NCI-H2081 treated with DMSO at 0.1 percent for 48 hours (cell line): ENCODE measurements at places on chromosomes 16 and 17.

DNA sequence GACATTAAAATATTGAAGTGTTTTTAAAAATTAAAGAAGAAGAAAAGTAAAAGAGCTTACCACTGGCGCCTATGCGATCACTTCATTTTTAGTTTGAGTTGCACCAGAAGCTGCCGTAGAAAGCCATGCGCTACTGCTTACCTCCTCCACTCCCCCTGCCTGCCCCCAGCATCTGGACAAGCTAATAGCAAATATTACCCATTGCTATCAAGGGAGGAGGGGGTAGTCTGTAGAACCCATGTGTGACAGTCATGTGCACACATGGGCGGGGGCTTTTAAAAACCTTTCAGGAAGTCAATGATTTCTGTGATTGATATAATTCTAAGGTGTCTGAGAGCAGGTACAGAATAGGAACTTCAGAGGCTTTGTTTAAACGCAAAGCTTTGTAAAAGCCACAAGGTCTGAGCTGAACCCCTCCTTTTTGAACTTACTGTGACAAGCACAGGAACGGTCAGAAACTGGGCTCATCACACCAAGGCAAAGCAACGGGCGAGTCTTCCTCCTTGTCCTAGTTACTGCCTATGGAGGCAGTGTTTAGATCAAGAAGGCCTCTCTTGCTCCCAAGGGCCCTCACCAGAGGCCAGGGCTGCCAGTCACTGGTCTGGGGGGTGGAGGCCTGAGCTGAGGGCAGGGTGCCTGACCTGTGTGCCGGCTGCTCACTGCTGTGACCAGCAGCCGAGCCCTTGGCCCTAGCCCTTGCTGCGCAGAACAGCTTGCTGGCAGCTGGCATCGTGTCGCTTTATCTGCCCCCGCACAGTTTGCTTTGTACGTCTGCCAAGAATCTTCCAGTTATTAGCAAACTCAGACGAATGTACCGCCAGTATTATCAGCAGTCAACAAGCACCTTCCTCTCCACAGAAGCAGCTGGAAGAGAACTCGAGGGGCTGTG lies 15.0 kb downstream of the GINS2 start:
- no peak for DNase-seq

DNA sequence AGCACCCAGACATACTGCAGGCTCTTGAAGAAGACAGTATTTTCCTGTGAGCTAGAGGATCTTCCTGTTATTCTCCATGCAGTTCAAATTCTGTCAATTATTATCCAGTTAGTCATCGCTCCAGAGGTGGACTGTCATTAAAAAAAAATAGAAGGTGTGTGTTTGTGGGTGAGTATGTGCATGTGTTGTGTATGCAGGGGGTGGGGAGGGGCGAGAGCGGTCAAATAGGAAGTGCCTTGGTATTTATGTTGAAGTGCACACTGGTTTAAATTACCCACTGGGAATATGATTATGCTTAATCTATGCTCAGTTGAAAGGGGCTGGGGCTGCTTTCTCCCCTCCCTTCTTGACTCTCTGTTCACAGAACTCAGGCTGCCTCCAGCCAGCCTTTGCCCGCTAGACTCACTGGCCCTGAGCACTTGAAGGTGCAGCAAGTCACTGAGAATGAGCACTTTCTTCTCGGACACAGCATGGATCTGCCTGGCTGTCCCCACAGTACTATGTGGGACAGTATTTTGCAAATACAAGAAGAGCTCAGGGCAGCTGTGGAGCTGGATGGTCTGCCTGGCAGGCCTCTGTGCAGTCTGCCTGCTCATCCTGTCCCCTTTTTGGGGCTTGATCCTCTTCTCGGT lies at the start of gene HSD17B2:
Gene HSD17B2, plus strand, starts transcription at position 273 of the 632 bp plus-strand sequence. Its CDS starts 172 bp downstream, at position 445.
- DNase-seq = no peak

DNA sequence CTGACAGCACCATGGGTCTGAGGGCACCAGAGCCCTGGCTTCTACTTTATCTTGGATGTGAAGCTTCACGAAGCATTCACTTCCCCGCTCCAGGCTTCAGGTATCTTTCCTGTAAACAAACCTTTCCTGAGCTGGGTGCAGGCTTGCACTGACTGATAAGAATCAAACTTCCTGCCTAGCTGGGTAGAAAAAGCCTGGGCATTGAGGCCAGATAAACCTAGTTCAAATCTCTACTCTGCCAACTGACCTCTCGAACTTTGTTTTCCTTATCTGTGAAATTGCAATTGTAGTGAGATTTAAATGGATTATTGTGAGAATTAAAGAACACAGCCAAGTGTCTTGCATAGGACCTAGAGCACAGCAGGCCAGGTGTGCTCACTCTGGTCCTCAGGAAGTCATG lies 2.9 kb upstream of the TMEM208 start:
- no peak for DNase-seq

DNA sequence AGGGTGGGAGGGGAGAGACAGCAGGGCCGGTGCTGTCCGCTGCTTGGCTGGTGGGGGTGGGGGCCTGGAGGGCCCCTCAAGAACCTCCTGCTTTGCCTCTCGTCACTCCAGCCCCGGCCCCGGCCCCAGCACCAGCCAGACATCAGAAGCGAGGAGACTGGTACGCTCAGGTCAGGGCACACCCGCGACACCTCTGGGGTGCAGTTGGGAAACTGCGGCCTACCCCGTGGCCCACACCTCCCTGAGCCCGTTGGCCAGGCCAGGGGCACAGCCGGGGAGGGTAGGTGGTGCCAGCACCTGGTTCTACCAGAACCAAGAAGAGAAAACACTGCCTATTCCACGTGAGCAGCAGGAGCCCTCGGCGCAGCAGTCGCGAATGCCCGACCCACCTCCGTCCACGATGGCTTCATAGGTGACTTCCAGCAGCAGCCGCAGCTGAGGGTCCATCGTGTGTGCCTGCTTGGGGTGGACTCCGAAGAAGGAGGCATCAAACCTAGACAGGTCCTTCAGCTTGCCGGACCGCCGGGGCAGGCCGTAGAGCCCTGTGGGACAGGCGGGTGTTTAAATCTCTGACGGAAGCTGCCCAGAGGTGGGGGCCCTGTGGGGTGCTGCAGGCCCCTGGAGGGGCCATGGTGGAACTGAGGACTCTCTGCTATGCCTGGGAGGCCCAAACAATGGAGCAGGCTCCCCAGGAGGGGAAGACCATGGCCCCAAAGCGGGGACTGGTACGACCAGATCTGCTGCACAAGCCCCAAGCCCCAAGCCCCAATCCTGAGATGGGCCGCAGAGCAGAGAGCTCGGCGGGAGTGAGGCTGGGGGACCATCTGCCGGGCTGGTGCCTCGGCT lies 2.9 kb downstream of the FASN start:
- no peak for DNase-seq

- DNase-seq = no peak
Observed at GRCh38 chr16:88809676-88810165, 2.0 kb downstream of the APRT start.

GRCh38 chr17:19346351-19347255 lies 15.9 kb downstream of the B9D1 start:
- no peak for DNase-seq

GRCh38 chr17:78046923-78047322 lies 81.6 kb downstream of the TMC6 start:
- DNase-seq = no peak

DNA sequence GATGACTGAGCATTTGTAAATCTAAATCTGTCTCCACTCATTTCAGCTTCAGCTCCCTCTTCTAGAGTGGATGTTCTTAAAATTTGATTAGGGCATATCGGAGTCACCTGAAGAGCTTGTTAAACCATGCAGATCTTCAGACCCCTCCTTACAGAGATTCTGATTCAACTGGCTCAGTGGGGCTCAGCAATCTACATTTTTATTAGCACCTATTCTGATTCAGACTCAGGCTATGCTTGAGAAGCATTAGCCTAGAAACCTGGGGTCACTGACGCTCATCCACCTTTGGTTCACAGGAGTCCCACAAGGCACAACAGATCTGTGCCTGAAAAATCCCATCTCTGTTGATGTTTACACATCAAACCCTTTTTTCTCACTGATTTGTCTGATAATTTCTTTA lies 365.6 kb downstream of the GRIN2A start:
- no peak for DNase-seq

DNA sequence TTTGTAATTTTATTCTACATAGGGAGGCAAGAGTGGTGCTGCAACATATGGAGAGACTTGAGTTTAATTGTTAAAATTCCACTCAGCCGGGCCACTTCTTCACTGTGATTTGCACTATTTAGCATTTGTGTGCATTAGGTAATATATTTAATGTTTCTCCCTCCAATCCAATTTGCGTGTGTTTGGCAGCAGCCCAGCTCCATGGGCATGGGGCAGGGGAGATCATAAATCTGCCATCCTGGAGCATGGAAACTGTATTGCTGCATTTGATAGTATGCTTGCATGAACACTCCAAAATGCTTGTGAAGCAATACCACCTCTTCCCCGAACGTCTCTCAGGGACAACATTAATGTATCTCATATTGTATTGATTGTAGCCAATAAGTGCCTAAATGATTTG lies 339.1 kb upstream of the RBFOX1 start:
- no peak for DNase-seq

DNA sequence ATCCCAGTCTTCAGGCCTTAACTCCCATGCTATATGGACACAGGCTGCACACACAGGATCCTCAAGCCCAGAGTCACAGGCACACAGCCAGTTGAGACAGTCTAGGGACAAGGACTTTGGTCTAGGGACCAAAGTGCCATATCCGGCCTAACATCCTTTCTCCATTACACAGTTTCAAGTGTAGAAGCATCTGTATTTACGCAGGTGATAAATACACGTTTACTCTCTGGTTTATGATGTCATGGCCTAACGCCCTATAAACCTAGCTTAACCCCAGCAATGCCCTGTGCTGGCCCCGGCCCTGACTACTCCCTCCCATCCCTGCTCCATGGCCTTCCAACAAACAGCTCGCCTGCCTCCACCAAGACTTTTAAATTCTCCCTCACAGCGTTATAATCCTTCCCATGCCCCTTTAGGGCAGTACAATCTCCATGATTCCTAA lies 17.1 kb downstream of the CUEDC1 start:
- DNase-seq = no peak

- no peak for DNase-seq
Observed at GRCh38 chr16:54931120-54932014, 702 bp downstream of the IRX5 start.

DNA sequence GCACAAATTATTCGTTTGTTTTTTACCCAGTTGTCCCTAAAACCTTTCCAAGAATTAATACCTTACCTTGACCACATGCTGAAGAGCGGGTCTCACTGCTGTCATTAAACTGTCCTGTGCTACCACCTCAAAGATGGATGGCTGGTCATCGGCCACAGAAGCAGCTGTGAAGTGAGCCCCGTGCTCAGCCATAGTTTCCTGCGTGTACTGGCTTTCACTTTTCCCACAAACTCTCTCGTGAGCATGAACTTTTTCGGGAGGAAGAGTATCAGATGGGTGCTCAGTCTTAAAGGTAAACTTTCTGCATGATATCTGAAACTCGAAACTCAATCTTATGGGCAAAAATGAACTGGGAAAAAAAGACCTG lies 558 bp downstream of the PEX12 start:
- no peak for DNase-seq

DNA sequence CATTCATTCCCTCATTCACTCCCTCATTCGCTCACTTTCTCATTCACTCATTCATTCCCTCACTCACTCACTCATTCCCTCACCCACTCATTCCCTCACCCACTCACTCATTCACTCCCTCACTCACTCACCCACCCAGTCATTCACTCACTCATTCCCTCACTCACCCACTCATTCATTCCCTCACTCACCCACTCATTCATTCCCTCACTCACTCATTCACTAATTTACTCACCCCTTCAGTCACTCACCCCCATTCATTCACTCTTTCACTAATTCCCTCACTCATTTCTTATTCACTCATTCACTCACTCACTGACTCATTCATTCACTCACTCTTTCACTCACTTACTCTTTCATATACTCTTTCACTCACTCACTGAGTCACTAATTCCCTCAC lies 303.1 kb downstream of the C16orf95 start:
- DNase-seq = no peak

GRCh38 chr17:75475144-75475835 lies 18.9 kb downstream of the TMEM94 start:
- DNase-seq = no peak

DNA sequence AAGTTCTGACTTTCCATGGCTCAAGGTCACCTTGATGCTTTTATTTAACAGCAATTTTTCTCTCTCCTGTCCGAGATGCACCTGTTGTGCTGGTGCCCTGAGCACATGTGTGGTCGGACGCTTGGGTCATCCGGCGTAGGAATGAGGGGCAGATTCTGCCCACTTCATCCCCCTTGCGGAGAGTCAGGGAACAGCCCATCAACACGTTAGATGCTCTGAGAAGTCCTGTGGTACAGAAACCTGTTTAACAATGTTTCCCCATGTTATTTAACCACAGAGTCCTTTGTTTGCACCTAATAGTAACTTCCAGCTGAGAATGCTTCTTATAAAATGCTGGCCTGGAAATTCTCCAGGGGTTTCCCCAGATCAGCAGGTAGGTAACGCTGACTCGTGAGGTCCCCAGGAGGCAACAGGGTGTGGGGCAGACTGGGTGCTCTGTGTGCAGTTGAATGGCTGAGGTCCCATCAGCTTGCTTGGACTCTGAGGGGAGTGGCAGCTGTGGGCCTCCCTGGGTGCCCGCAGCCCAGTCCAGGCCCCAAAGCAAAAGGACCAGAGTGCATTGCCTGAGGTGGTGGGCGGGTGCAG lies 17.8 kb downstream of the DOC2B start:
- no peak for DNase-seq

- no peak for DNase-seq
Observed at GRCh38 chr17:49916854-49917515, 52.0 kb upstream of the DLX4 start.

- no peak for DNase-seq
Observed at GRCh38 chr16:80580109-80580832, 39.5 kb downstream of the DYNLRB2 start.

GRCh38 chr17:77400445-77400870 lies 259.7 kb downstream of the SEC14L1 start:
- DNase-seq = no peak

DNA sequence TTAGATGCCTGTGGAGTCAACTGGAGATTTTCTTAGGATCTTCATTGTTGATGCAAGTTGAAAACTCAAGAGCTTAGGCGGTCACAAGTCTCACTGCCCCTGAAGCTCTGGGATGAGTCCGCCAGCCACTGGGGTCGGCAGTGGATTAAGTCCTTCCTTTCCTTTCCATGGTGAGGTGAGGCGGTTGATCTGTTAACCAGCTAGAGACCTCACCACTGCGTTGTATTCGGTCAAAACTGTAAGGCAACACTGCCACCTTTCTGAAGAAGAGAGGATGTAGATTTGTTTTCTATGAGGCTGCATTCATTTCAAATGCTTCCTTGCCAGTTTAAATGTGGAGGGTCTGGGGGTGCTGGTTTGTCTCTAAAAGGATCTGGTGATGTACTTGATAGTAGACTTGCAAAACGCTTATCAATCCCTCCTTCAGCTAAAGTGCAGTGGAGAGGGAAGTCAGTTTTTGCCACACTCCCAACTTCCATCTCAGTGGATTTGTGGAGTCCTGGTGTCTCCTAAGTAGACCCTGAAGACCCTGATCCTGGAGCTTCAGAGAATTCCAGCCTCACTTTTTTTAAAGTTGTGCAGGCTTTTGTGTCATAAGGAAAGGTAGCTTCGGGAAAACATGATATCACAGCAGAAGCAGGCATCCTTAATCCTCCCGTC lies 1.7 kb downstream of the MYOCD start:
- no peak for DNase-seq
